ENCODE measurements at places on chromosomes 2 and 18. TPM values are rescaled to one million over a fixed set of nuclear protein-coding genes. Genes with fewer than 3 reads are reported as not detected.

DNA sequence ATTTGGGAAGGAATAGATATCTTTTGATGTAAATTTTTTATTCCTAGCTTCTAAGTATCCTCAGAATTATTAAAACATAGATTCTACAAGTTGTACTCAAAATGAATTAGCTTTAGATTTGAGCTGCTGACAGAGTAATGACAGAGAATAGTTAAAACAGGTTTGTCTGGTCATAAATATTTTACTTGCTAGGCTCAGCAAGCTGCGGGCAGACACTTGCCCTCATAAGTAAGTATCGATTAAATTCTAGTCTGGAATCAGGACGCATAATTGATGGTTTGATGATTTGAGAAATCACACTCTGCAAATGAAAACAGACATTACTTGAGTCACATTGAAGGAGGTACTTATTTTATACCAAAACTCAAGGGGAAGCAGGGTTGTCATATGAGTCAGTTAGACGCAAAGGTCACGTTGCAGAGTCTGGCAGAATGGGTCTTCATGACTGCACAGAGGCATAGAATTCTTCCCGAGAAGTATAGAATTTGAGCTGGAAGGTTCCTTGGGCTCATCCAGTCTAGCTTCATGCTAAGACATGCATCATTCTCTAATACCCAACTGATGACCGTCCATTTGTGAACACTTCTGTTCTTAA lies 27.5 kb downstream of the ARL4C start:
- no peak overlapping the region for H3K4me3 ChIP-seq
- H3K4me1 ChIP-seq: no peaks in the 10 kb centered on the region
- H3K36me3 ChIP-seq: no peaks in the 10 kb centered on the region
- no peak overlapping the region for H3K27ac ChIP-seq

DNA sequence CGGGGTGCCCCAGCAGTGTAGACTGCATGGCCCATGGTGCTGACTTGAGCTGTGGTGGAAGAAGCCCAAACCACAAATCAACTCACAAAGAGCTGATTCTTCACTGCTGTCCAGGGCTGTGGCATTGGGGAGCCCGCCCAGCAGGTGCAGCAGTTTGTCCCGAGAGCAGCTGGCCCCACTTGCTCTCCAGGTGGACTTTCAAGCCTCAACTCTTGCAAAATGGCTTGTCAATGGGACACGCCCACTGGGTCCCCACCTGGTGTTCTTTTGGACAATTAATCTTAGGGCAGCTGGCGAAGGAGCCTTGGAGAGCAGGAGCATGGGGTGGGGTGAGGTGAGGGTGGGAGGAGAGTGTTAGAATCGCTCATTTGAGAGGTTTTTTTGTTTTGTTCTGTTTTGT lies 117.9 kb downstream of the MYCN start:
- no peaks in the 10 kb centered on the region for H3K27me3 ChIP-seq
- DNase-seq: no peak
- H3K4me3 ChIP-seq: no peak overlapping the region
- H3K36me3 ChIP-seq: no peaks in the 10 kb centered on the region

- no peak for DNase-seq
- H3K36me3 ChIP-seq: no peaks in the 10 kb centered on the region
- no peak overlapping the region for H3K27ac ChIP-seq
- H3K4me1 ChIP-seq: no peaks in the 10 kb centered on the region
Measured at GRCh38 chr2:104854498-104855220, 744 bp downstream of the POU3F3 start.

- peak overlapping the region; percentile 87 for H3K27ac ChIP-seq
- H3K27me3 ChIP-seq: no peaks in the 10 kb centered on the region
- no peak for DNase-seq
- peaks cover 7% of the 10 kb centered on the region for H3K4me1 ChIP-seq
Measured at GRCh38 chr2:230714136-230714480, 1.5 kb downstream of the CAB39 start.

GRCh38 chr18:12398625-12399024 lies 9.1 kb upstream of the PRELID3A start:
- no peaks in the 10 kb centered on the region for H3K4me1 ChIP-seq
- no peaks in the 10 kb centered on the region for H3K27me3 ChIP-seq
- no peak overlapping the region for H3K4me3 ChIP-seq
- H3K27ac ChIP-seq: no peak overlapping the region
- no peaks in the 10 kb centered on the region for H3K36me3 ChIP-seq

GRCh38 chr2:180077295-180077906 lies 70.3 kb upstream of the CWC22 start:
- no peaks in the 10 kb centered on the region for H3K27me3 ChIP-seq
- no peaks in the 10 kb centered on the region for H3K4me1 ChIP-seq
- DNase-seq: no peak
- H3K4me3 ChIP-seq: no peak overlapping the region
- H3K27ac ChIP-seq: no peak overlapping the region
- H3K36me3 ChIP-seq: no peaks in the 10 kb centered on the region

DNA sequence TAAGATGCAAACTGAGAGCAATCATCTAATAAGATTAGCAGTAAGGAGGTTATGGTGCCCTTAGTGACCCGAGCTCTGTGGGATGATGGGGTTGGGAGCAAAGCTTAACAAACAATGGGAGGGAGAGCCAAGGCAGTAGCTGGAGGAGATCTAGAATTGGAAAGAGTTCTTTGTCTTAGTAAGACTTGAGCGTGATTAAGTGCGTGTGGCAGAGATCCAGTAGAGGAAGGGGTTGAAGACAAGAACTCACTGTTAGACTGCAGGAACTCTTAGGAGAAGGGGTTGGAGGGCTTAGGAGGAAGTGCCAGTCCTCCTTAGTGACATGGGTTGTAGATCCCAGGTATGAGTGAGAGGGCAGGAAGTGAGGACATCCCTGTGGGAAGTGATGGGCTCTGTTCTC lies 184.7 kb downstream of the GFPT1 start:
- H3K36me3 ChIP-seq: no peaks in the 10 kb centered on the region
- H3K27me3 ChIP-seq: no peaks in the 10 kb centered on the region
- no peak overlapping the region for H3K4me3 ChIP-seq
- H3K4me1 ChIP-seq: peaks cover 10% of the 10 kb centered on the region

DNA sequence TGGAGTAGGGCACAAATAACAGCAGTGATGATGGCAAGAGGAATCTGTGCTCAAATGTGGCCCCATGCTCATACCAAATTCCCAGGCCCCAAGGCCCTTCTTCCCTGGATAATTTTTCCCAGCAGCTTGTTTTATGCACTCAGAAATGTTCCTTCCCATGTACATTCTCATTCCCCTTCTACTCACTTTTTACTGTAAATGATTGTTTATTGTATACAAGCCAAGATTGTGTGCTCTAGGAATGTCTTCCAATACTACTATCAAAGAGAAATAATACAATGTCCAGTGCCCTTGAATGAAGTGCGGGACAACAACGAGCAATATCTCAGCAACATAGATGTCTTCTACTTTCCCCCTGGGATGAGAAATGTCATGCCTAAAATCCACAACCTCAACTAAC lies 201.6 kb downstream of the ICOS start:
- no peak overlapping the region for H3K4me3 ChIP-seq
- H3K27ac ChIP-seq: no peak overlapping the region
- H3K27me3 ChIP-seq: no peaks in the 10 kb centered on the region
- no peaks in the 10 kb centered on the region for H3K4me1 ChIP-seq

- no peak overlapping the region for H3K4me3 ChIP-seq
- no peak for DNase-seq
- H3K27me3 ChIP-seq: no peaks in the 10 kb centered on the region
- peak overlapping the region; percentile 22 for H3K27ac ChIP-seq
- no peaks in the 10 kb centered on the region for H3K4me1 ChIP-seq
Measured at GRCh38 chr18:55513161-55513560, 74.8 kb downstream of the TCF4 start.

GRCh38 chr2:150339951-150340350 lies 147.5 kb downstream of the RND3 start:
- DNase-seq: no peak
- no peaks in the 10 kb centered on the region for H3K27me3 ChIP-seq
- no peak overlapping the region for H3K27ac ChIP-seq
- no peaks in the 10 kb centered on the region for H3K4me1 ChIP-seq
- no peak overlapping the region for H3K4me3 ChIP-seq
- no peaks in the 10 kb centered on the region for H3K36me3 ChIP-seq

DNA sequence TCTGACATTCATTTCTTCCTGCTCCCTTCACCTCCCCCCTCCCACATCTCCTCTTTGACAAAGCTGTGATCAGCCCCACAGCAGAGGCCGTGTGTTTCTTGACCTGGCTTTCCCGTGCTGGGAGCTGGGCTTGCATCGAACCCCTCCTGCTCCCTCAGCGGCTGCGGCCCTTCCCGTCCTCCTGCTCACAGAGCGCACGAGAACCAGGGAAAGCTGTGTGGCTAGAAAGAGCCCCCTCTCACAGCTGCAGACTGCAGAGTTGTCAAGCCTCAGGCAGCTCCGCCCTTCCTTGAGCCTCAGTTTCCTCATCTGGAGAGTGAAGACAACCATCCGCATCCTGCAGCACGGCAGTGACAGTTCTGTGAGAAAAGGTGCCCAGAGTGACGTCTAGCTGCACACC lies 65.7 kb upstream of the GLI2 start:
- DNase-seq: no peak
- no peak overlapping the region for H3K27ac ChIP-seq
- no peak overlapping the region for H3K4me3 ChIP-seq
- no peaks in the 10 kb centered on the region for H3K36me3 ChIP-seq
- no peaks in the 10 kb centered on the region for H3K27me3 ChIP-seq

- no peaks in the 10 kb centered on the region for H3K36me3 ChIP-seq
- H3K27ac ChIP-seq: no peak overlapping the region
- H3K4me1 ChIP-seq: no peaks in the 10 kb centered on the region
- H3K4me3 ChIP-seq: no peak overlapping the region
- no peak for DNase-seq
Measured at GRCh38 chr2:80887841-80888378, 583.4 kb upstream of the LRRTM1 start.

DNA sequence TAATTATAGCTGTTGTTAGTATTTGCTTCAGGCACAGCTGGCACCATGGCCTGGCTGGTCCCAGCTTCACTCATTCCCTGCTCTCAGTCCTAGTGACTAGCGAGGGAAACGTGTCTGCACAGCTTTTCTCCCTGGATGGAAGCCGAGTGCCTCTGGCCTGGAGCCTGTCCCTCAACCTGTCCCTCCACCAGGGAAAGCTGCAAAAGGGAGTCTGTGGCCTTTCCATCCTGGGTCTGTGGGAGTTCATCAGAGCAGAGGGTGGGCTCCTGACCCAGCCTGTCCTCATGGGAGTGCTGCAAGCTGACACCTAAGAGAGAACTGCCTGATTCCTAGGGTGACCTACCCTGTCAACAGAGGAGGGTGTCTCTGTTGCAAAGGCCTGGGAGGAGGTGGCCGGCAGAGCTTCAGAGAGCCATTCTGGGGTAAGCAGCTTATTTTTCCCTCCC lies 118.3 kb downstream of the CAPN13 start:
- H3K27ac ChIP-seq: peak overlapping the region; percentile 88
- H3K4me3 ChIP-seq: no peak overlapping the region
- no peaks in the 10 kb centered on the region for H3K36me3 ChIP-seq
- peaks cover 15% of the 10 kb centered on the region for H3K4me1 ChIP-seq

GRCh38 chr2:220916931-220917330 lies 655.2 kb downstream of the EPHA4 start:
- no peaks in the 10 kb centered on the region for H3K36me3 ChIP-seq
- H3K4me1 ChIP-seq: no peaks in the 10 kb centered on the region
- no peak for DNase-seq
- H3K27ac ChIP-seq: no peak overlapping the region
- no peaks in the 10 kb centered on the region for H3K27me3 ChIP-seq

DNA sequence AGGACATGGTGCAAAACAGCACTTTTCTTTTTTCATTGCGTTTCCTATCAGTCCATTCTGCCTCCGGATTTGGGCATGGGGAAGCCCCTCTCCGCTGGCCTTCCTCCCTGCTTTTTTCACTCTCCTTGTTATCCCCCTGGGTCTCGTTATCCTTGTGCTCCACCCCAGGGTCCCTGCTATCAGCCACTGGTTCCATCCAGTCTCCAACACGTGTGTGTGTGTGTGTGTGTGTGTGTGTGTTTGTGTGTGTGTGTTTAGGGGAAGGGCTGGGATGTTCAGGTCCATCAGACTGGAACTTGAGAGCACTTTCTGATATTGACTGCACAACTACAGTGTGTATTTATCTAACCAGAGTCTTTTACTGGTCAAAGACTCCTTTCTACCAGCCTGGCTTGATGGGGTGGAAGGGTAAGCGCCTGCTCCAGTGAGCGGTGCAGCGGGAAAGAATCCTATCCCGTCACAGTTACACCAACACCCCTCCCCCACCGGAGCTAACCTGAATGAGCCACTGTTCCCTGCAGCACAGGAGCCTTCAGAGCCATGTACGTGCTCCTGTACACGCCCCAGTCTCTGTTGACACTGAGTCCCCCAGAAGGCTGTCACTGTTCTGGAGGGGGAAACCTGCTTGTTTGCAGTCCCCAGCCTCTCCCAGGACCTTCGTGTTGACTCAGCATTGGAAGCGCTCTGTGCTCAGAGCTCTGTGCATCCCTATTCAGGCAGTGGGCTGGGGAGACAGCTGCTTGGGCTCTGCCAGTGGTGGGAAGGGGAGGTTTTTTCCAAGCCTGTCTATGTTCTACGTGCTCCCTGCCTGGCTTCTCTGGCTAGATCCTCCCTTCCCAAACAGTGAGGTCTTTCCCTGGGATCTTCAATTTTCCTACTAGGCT lies 4.6 kb downstream of the INHA start:
- H3K27ac ChIP-seq: no peak overlapping the region
- no peaks in the 10 kb centered on the region for H3K36me3 ChIP-seq
- DNase-seq: no peak
- no peaks in the 10 kb centered on the region for H3K27me3 ChIP-seq
- H3K4me1 ChIP-seq: no peaks in the 10 kb centered on the region
- no peak overlapping the region for H3K4me3 ChIP-seq

DNA sequence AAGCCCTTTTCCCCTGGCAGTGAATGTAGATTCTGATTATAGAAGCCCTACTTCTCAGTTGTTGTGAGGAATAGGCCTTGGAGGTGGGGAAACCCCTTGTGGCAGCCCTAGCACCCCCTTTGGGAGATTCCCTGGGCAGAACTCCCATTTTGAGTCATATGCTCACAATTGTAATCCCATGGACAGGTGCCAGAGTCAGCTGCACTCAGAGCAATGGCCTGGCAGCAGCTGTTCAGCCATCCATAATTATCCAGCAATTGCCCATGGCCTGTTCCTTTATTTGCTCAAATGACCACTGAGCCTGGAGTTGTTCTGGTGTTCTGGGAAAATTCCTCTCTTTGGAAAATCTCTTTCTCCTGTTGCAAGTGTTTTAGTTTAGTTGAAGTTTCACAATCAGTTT lies 71.7 kb downstream of the PTRHD1 start:
- no peaks in the 10 kb centered on the region for H3K4me1 ChIP-seq
- no peak overlapping the region for H3K4me3 ChIP-seq
- no peaks in the 10 kb centered on the region for H3K27me3 ChIP-seq

- H3K4me1 ChIP-seq: no peaks in the 10 kb centered on the region
- no peak overlapping the region for H3K4me3 ChIP-seq
- H3K36me3 ChIP-seq: no peaks in the 10 kb centered on the region
Measured at GRCh38 chr2:98348066-98348561, 1.9 kb downstream of the CNGA3 start.

HOXD13 gene
- 4.9 TPM for total RNA-seq

SRD5A2 gene
- not detected for total RNA-seq

SLC4A5 gene
- total RNA-seq: 3.9 TPM

AOX1 gene
- 22.8 TPM for total RNA-seq

POMC gene
- 1.4 TPM for total RNA-seq

CNOT11 gene
- 20.7 TPM for total RNA-seq

TEKT4 gene
- 0.55 TPM for total RNA-seq

SATB2 gene
- 8.2 TPM for total RNA-seq
